ENCODE measurements at places on chromosomes 11 and 22. TPM values are rescaled to one million over a fixed set of nuclear protein-coding genes. Genes with fewer than 3 reads are reported as not detected.

- H3K27me3 ChIP-seq: no peaks in the 10 kb centered on the region
- no peak overlapping the region for H3K27ac ChIP-seq
- DNase-seq: peak; percentile 2
- H3K4me1 ChIP-seq: peaks cover 5% of the 10 kb centered on the region
- no peak overlapping the region for H3K4me3 ChIP-seq
- H3K36me3 ChIP-seq: no peaks in the 10 kb centered on the region
Observed at GRCh38 chr11:109972939-109973338, 120.3 kb upstream of the ZC3H12C start.

- no peaks in the 10 kb centered on the region for H3K27me3 ChIP-seq
- DNase-seq: no peak
- no peaks in the 10 kb centered on the region for H3K36me3 ChIP-seq
- H3K4me3 ChIP-seq: no peak overlapping the region
- peaks cover 20% of the 10 kb centered on the region for H3K4me1 ChIP-seq
Observed at GRCh38 chr22:43008921-43009320, 6.0 kb downstream of the PACSIN2 start.

DNA sequence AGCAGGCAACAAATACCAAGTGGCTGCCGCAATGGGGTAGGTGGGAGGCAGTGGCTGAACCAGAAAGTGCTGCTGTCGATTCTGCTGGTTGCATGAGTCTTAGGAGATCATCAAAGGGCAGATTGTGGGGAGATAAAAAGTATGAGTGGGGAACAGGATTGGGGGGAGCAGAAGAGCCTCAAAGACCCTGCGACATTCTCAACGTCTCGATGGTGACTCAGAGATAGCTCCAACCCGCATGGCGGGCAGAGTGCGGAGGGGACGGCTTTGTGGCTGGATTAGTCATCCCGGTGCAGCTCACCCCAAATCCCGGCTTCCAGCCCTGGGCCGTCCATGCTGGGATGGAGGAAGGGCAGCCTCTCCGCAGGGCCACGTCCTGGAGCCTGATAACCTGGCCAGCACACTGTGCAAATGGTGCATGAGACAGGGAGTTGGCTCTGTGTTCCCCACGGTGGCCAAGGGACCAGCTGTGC is 11.6 kb upstream of the RTN4R start:
- H3K36me3 ChIP-seq: no peaks in the 10 kb centered on the region
- no peaks in the 10 kb centered on the region for H3K4me1 ChIP-seq
- H3K27ac ChIP-seq: no peak overlapping the region
- no peak overlapping the region for H3K4me3 ChIP-seq

Gene TRIM22
- total RNA-seq: 26.0 TPM

Gene CYB5R2
- total RNA-seq: 1.2 TPM

Gene MAJIN
- total RNA-seq: not detected

DNA sequence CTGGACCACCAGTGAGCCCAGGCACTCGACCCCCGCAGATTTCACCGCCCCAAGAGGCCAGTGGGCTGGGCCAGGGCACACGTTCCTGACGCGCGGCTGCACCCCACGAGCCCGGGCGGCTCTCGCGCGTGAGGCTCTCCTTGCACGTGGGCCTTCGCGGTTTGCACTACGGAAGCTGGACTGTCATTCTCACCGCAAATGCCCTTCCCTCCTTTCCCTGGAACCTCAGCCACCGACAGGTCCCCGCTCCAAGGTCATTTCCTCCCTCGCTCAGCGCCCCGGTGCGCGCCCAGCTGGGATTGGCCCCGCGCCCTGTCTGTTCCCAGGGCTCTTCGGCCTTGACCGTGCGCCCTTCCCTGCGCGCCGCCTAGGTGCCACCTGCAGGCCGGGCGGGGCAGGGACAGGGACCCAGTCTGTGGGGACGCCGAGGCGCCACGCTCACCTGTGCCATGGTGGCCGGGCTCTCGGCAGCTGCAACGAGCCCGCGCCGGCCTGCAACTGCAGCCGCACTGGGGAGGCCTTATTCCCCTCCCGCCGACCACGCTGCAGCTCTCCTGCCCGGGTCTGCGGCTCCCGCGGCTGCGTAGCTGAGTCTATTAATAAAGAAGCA is 2.1 kb upstream of the CPT1A start:
- H3K36me3 ChIP-seq: no peaks in the 10 kb centered on the region
- H3K27me3 ChIP-seq: no peaks in the 10 kb centered on the region
- no peak overlapping the region for H3K27ac ChIP-seq
- H3K4me1 ChIP-seq: peaks cover 5% of the 10 kb centered on the region
- peak; percentile 80 for DNase-seq

GRCh38 chr11:81203876-81204275 is 1529.8 kb downstream of the FAM181B start:
- DNase-seq: no peak
- peaks cover 5% of the 10 kb centered on the region for H3K36me3 ChIP-seq

GRCh38 chr11:117919781-117920221 is 9.4 kb downstream of the TMPRSS13 start:
- peak; percentile 19 for DNase-seq
- H3K27ac ChIP-seq: no peak overlapping the region

DNA sequence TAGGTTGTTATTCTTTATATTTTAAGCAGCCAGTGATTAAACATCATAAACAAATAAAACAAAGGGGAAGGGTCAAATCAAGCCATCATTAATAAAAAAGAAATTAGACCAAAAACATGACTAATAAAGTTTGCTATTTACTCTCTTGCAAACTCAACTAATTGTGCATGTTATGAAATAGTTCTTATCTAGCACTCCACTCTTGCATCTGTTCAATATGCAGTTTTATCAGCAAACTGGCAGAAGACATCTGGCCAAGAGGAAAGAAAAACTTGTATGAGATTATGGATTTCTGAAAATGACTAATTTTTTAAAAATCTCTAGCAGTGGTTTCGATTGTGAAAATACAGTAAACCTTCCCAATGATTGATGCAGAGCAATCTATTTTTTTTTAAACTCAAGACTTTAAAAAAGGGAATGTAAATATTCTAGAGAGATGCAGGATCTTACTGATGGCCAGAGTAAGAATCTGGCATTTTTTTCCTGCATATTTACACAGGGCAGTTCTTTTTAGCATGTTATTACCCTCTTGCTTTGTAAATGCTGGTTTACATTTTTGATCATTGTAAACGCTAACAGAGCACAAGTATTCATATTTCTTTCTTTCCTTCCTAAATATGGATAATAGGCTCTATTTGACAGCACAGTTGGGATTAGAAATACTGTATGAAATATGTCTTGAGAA is 83.3 kb downstream of the GRIA4 start:
- no peaks in the 10 kb centered on the region for H3K27me3 ChIP-seq
- no peaks in the 10 kb centered on the region for H3K4me1 ChIP-seq
- H3K4me3 ChIP-seq: no peak overlapping the region
- DNase-seq: no peak
- H3K36me3 ChIP-seq: no peaks in the 10 kb centered on the region

DNA sequence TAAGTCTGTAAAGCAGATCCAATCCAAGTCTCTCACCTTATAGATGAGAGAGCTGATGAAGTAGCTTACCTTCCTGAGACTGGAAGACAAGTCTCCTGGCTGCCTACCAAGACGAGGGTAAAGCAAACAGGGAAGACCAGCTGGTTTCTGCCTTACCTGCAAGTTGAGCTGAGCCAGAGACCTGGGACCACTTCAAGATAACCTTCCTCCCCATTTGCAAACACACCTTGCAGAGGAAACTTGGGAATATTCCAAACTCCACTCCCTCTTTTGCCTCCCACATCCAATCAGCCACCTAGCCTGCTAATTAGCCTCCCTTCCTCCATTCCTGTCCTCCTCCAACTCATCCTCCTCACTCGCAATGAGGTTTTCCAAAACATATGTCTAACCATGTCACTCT is 23.4 kb upstream of the ROBO3 start:
- DNase-seq: no peak
- peaks cover 4% of the 10 kb centered on the region for H3K4me1 ChIP-seq
- no peak overlapping the region for H3K27ac ChIP-seq
- peaks cover 2% of the 10 kb centered on the region for H3K36me3 ChIP-seq
- no peak overlapping the region for H3K4me3 ChIP-seq

Gene PPFIA1
- total RNA-seq: 78.8 TPM

Gene FGF3
- total RNA-seq: not detected

Gene NAALAD2
- not detected for total RNA-seq

DNA sequence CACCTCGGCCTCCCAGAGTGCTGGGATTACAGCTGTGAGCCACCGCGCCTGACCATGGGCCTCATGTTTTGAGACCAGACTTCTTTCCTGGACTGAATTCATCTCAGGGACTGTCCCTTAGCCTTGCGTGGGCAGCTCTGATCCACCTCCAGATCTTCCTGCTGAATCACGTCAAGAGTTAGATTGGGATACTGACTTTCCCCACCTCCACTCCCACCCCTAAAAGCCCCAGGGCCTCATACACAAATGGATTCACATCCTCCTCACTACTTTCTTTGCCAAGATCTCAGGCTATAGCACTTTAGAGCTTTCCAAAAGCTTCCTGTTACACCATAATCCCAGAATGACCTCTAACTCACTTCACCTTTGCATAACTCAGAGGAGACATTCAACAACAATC is 12.1 kb downstream of the CCDC87 start:
- no peaks in the 10 kb centered on the region for H3K36me3 ChIP-seq
- H3K27me3 ChIP-seq: peaks cover 11% of the 10 kb centered on the region
- H3K27ac ChIP-seq: no peak overlapping the region
- no peak overlapping the region for H3K4me3 ChIP-seq

GRCh38 chr22:35424761-35425160 is 24.8 kb downstream of the MCM5 start:
- H3K4me1 ChIP-seq: peaks cover 11% of the 10 kb centered on the region
- no peaks in the 10 kb centered on the region for H3K27me3 ChIP-seq
- H3K36me3 ChIP-seq: no peaks in the 10 kb centered on the region
- no peak overlapping the region for H3K4me3 ChIP-seq
- no peak overlapping the region for H3K27ac ChIP-seq
- DNase-seq: no peak

Gene SLC1A2
- total RNA-seq: not detected

Gene SGSM1
- 0.10 TPM for total RNA-seq

Gene OR56A1
- total RNA-seq: not detected

DNA sequence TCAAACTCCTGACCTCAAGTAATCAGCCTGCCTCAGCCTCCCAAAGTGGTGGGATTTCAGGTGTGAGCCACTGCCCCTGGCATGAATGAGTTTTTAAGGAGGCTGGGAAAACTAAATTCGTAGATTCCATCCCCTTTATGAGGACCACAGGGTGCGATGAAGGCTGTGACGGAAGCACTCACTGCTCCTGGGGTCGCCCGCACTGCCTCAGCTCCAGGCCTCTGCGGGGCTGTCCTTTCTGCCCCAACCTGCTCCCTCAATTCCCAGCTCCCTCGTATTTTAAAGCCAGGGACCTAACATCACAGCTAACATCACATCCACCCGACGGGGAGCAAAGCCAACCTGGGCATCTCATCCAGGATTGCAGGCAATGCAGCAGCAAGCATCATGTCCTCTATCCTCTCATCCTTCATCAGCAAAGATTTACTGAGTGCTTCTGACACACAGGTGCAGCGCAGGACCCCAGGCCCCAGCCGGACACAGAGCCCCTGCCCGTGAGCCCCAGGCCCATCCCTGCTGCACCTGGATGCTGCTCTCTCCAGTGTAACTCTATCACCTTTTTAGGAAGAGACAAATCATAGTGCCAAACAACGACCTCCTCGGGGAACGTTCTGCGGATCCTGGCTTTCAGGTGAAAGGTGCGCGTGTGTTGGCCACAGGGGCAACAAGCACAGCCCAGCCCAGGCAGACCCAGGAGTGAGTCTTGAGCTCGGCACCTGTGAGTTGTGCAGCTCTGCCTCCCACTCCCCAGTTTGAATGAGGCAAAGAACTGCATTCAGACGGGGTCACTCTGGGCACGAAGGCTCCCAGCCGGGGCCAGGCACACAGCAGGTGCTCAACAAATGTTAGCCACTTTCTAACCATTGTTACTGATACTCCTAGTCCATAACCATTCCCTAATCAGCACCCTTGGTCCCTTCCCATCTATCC is 134.3 kb downstream of the CRYBB2 start:
- H3K4me1 ChIP-seq: no peaks in the 10 kb centered on the region
- no peak overlapping the region for H3K27ac ChIP-seq
- no peaks in the 10 kb centered on the region for H3K27me3 ChIP-seq
- no peak for DNase-seq
- peaks cover 73% of the 10 kb centered on the region for H3K36me3 ChIP-seq

Measured in MCF 10A (cell line).